ENCODE measurements at places on chromosomes 11 and 22. TPM values are rescaled to one million over a fixed set of nuclear protein-coding genes. Genes with fewer than 3 reads are reported as not detected.

The VPREB1 gene
- not detected for total RNA-seq

The MIAT gene
- 1.3 TPM for total RNA-seq

The GDPD4 gene
- total RNA-seq: 0.17 TPM

The NAGA gene
- 59.1 TPM for total RNA-seq

The PRRG4 gene
- 0.15 TPM for total RNA-seq

The PKP3 gene
- 2.8 TPM for total RNA-seq

The FCHSD2 gene
- total RNA-seq: 10.0 TPM

The MYO7A gene
- 0.17 TPM for total RNA-seq

The IL18 gene
- 0.87 TPM for total RNA-seq

The BAIAP2L2 gene
- total RNA-seq: 1.3 TPM

The CD81 gene
- 580 TPM for total RNA-seq

The OR2AG2 gene
- 0.15 TPM for total RNA-seq

The PLA2G6 gene
- 18.0 TPM for total RNA-seq

The DCDC1 gene
- total RNA-seq: 0.29 TPM

The PKDREJ gene
- total RNA-seq: not detected

The TNNI2 gene
- total RNA-seq: not detected

The NOX4 gene
- 1.0 TPM for total RNA-seq

The FGF4 gene
- total RNA-seq: not detected

The SEC14L2 gene
- 12.7 TPM for total RNA-seq

The FJX1 gene
- total RNA-seq: 11.9 TPM

The SSH3 gene
- 24.4 TPM for total RNA-seq

The LRRC75B gene
- total RNA-seq: 13.9 TPM

The OR52N4 gene
- total RNA-seq: not detected

The CNGA4 gene
- total RNA-seq: not detected

The CCDC81 gene
- 1.0 TPM for total RNA-seq

The CHADL gene
- total RNA-seq: 5.0 TPM

The OR5B21 gene
- not detected for total RNA-seq

The PTGDR2 gene
- 0.44 TPM for total RNA-seq

The CNIH2 gene
- total RNA-seq: 0.17 TPM

The LRRC55 gene
- not detected for total RNA-seq

The CABP7 gene
- total RNA-seq: not detected

The OR51E2 gene
- total RNA-seq: not detected

The CYP2D6 gene
- total RNA-seq: 0.33 TPM

The MAP6 gene
- 1.2 TPM for total RNA-seq

The UBQLN3 gene
- 0.15 TPM for total RNA-seq

The NLRP6 gene
- not detected for total RNA-seq

The BBOX1 gene
- total RNA-seq: not detected

The NAALAD2 gene
- total RNA-seq: 2.5 TPM

The PGA5 gene
- total RNA-seq: 0.29 TPM

The SORL1 gene
- 1.5 TPM for total RNA-seq

The OR10A2 gene
- total RNA-seq: not detected

The RGL4 gene
- under 0.01 TPM for total RNA-seq

The SLC1A2 gene
- 3.3 TPM for total RNA-seq

The PRG2 gene
- total RNA-seq: not detected

The CBLIF gene
- not detected for total RNA-seq

The OVOL1 gene
- not detected for total RNA-seq

The MCHR1 gene
- total RNA-seq: 1.5 TPM
